ENCODE measurements at places on chromosomes 16 and 17.

DNA sequence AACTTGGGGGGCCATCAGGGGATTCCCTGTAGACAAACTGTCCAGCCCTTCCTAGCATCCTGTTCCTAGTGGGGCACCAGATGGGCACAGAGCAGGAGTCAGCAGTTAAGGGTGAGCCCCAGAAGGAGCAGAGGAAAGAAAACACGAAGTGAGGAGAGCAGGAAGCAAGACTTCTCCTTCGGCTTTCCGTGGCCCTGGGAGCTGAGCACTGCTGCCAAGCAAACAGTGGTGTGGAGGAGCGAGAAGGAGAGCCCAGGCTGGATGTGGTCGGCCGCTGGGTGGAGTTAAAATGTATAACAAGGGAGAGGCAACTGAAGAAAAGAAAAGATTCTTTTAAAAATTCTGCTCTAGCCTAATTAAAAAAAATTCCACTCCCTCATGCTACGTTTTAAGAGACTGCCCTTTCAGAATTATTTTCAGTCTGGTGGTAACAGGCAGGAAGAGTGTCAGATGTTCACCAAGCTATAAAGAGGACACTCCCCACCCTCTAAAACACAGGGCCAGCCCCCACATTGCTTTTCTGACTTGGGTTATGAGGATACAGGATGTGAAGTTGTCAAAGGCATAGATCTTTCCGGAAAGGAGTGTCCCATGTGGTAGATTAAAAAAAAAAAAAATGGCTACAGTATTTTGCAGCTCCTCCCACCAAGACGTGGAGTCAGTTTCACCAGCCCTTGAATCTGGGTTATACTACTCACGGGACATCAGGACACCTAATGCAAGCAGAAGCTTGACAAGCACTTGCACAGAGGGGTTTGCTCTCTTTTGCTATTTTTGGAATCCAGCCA is 74.9 kb upstream of the ZFHX3 start:
- peak; percentile 43 for DNase-seq

GRCh38 chr17:2502871-2503580 is 8.7 kb downstream of the METTL16 start:
- DNase-seq = no peak

GRCh38 chr17:21146362-21147015 is 19.7 kb downstream of the DHRS7B start:
- DNase-seq = no peak

GRCh38 chr16:15781650-15782049 is 75.2 kb downstream of the MYH11 start:
- DNase-seq = no peak

- DNase-seq = no peak
Measured at GRCh38 chr17:69342896-69343644, 16.1 kb upstream of the ABCA5 start.

DNA sequence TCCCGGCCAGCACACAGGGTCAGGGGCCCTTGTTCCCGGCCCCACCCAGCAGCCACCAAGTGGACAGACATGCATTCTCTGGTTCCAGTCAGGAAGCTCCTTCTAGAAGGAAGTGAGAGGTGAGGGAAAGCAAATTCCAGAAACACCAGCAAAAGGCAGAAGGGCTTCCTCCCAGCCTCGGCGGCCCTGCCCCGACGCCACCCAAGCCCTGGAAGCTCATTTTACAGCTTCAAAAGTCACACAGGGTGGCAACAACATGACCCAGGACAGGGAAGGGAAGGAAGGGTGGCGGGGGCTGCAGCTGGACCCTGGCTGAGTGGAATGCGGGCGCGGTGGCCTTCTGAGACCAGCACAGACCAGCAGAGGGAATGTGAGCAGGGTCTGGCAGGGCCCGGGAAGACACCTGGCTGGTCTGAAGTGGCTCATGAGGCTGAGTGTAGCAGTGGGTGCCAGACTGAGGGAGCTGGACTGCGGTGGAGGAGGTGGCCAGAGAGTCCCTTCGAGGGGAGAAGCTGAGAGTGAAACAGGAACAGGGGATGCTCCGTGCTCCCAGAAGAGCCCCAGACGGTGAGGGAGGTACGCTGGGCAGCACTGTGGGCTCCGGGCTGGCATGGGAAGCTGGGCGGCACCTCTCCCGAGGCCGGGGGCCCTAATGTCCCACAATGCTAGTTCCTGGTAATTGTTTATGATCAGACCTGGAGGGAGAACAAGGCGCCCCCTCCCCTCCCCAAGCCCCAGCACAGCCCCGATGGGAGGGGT is 1.9 kb upstream of the UNC13D start:
- DNase-seq = no peak

DNA sequence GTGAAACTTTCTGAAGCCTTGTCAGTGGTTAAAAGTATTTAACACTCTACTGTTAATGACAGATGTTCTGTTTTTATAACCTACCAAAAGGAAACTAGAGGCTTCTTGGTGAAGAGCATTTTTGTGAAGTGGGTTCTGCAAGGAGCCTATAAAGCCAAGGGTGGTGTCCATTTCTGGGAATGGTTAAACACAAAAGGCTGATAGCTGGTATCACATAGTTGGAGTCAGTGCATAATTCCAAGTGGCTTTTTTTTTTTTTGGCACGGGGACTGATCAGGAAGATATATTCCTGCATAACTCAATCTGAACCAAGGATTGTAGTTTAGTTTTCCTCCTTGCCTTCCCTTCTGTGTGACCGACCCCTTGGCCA is 27.6 kb upstream of the KPNB1 start:
- DNase-seq = no peak

DNA sequence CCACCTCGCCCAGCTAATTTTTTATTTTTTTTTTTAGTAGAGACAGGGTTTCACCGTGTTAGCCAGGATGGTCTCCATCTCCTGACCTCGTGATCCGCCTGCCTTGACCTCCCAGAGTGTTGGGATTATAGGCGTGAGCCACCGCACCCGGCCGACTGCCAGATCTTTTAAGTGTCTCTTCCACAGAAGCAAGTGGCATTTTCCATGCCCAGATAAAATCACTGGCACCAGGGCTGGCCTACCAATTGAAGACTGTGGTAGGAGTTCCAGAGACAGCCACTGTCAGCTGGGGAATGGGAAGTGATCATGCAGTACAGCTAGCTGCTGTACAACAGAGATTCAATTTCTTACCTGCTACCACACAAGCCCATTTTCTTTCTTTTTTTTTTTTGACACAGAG is 17.9 kb downstream of the CNP start:
- DNase-seq = no peak

GRCh38 chr16:23258919-23259237 is 43.2 kb upstream of the SCNN1B start:
- no peak for DNase-seq

DNA sequence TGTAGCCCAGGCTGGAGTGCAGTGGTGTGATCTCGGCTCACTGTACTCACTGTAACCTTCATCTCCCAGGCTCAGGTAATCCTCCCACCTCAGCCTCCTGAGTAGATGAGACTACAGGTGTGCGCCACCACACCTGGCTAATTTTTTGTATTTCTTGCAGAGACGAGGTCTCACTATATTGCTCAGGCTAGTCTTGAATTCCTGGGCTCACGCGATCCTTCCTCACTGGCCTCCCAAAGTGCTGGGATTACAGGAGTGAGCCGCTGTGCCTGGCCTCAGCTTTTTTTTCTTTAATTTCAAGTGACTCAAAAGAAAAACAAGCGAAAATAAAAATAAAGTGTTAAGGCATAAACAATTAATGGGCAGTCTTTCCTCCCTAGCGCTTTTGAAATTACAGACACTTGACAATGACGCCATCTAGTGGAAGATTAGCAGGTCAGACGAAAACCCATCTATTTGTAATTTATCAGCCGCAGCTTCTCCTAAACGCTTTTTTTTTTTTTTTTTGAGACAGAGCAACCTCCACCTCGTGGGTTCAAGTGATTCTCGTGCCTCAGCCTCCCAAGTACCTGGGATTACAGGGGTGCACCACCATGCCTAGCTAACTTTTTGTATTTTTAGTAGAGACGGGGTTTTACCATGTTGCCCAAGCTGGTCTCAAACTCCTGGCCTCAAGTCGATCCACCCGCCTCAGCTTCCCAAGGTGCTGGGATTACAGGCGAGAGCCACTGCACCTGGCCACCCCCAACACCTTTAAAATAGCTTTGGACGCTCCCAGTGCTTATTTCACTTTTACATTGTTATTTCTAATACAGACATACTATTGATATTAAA is 28.1 kb upstream of the PECAM1 start:
- DNase-seq = peak; percentile 52

DNA sequence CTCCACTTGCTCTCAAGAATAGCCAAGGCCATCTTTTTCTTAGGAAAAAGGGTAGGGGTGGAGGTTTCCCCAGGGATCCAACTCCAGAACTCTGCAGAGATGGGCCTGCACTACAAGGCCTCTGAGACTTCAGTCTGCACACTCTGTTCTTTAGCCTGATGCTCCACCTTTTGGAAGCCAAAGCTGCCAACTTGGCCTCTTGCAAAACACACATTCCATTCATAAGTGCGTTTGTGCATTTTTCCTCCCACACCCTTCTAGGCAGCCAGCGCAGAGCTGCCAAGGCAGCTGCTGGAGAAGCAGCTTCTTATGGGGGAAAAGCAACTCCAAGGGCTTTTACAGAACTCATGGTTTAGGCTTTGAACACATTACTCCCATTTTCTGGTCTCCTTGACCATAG is 45.3 kb downstream of the REXO5 start:
- DNase-seq = no peak

DNA sequence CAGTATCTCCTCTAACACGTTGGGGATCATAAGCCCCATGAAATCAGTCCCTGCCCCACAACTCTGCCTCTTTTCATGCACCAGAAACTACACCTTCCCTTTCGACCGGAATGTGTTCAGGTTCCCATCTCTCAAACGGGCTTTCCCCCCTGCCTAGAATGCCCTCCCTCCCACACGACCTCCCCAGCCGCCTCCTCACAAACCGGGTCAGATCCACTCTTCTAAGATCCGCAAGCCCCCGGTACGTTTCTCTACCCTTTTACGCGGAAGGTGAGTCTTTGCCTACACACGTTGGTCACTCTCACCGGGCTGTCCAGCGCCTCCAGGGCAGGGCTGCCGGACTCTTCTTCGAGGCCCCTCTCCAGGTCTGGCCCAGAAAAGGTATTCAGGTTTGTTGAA is 708 bp downstream of the DHX33 start:
- peak; percentile 19 for DNase-seq

GRCh38 chr17:6554342-6554741 is 2.0 kb downstream of the PITPNM3 start:
- DNase-seq = no peak

- DNase-seq = no peak
Measured at GRCh38 chr16:20905576-20905975, 5.0 kb downstream of the LYRM1 start.

DNA sequence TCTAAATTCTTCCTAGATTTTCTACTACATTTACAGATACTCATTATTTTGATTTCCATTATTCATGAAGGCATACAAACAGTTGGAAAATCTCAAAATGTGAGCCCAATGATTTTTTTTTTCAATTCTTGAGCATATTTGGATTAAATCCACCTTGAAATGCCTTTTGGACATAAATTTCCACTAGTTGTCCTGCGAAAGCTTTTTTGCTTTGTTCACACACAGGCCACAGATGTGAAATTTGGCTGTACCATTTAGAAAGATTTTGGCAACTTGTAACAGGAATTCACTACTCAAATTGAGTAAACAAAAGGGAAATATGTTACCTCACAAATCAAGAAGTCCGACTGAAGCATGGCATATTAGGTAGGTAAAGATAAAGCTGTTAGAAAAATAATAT is 1631.0 kb downstream of the CDH8 start:
- no peak for DNase-seq

GRCh38 chr16:67987460-67988160 is 7.3 kb upstream of the DPEP3 start:
- DNase-seq = no peak

DNA sequence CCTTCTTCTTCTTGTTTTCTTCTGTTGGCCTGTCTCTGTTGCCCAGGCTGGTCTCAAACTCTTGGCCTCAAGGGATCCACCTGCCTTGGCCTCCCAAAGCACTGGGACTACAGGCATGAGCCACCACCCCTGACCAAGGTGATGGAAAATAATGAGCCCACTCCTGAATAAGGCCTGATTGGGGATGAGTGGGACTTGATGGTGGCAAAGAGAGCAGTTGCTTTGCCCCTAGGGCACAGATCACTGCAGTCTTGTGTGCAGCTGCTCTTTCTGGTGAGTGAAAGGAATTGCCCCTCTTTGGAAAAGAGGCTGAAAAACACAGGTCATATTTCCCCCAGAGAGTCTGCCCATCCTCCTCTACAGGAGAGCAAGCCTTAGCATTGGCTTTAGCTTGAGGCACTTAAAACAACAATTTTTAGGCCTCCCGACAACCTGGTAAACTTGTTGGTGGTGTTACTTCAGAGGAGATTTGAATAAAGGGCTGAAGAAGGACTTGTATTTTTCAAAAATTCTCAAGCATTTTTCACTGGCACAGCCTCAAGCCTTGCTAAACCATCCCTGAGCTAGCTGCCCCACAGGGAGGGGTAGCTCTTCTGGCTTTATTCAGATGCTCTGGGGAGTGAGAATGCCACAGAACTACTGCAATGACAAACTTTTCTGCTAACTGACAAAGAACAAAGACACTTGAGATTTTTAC is 6.1 kb upstream of the PDP2 start:
- peak; percentile 20 for DNase-seq

GRCh38 chr16:4831616-4832015 is 15.5 kb downstream of the GLYR1 start:
- no peak for DNase-seq

DNA sequence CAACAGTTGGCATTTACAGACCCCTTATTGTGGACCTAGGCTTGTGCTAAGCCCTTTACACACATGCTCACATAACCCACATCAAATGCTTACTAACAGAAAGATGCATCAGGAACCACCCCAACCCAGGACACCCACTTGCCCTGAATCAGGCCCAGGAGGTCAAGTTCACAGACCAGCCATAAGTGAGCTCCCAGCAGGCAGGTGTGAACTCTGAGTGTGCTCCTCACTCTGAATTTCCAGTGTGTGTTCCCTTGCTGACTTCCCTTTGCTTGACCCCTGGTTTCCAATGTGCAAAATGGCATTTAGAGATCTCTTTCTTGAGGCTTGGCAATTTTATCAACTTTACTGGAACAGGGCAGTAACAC is 87.0 kb downstream of the BMERB1 start:
- DNase-seq = no peak

GRCh38 chr17:79189305-79189704 is 114.7 kb downstream of the ENGASE start:
- DNase-seq = no peak

DNA sequence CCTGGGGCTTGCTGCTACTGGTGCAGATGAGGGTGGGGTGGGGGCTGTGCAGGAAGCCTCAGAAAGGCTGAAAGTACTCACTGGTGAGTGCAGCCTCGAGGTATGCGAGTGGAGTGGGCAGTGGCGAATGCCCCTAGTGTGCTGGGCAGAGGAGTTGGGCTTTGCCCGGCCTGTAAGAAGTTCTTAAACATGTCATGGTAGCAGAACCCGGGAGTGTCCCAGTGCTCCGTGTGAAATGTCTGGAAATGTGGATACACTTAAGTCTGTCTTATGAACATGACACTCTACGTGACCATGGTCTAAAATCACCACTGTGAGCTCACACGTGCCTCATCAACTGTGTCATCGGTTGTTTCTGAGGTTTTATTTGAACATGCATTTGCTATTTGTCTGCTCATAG is 1.7 kb downstream of the SMTNL2 start:
- DNase-seq = no peak
